ENCODE measurements at places on chromosomes 4 and X.

- DNase-seq = no peak
Observed at GRCh38 chr4:80475798-80476197, 140.3 kb downstream of the CFAP299 start.

GRCh38 chr4:123667496-123667895 lies 270.9 kb downstream of the SPRY1 start:
- DNase-seq = peak; percentile 78

GRCh38 chr4:123060039-123060770 lies 137.8 kb upstream of the NUDT6 start:
- no peak for DNase-seq

DNA sequence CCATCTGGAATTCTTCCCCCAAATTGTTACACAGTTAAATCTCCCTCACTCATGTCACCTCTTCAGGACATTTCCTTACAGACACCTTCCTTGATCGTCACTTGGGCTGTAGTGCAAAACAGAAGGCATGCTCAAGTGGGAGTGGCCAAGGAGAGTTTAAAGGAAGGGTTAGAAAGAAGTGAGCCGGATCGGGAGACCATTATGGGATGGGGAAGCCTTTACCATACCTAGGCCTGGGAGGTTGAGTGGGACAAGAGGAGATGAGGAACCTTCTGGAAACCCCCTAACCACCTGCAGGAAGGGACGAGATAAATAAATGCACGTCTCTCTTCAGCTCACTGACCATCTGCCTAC lies 102.7 kb downstream of the UCHL1 start:
- no peak for DNase-seq

DNA sequence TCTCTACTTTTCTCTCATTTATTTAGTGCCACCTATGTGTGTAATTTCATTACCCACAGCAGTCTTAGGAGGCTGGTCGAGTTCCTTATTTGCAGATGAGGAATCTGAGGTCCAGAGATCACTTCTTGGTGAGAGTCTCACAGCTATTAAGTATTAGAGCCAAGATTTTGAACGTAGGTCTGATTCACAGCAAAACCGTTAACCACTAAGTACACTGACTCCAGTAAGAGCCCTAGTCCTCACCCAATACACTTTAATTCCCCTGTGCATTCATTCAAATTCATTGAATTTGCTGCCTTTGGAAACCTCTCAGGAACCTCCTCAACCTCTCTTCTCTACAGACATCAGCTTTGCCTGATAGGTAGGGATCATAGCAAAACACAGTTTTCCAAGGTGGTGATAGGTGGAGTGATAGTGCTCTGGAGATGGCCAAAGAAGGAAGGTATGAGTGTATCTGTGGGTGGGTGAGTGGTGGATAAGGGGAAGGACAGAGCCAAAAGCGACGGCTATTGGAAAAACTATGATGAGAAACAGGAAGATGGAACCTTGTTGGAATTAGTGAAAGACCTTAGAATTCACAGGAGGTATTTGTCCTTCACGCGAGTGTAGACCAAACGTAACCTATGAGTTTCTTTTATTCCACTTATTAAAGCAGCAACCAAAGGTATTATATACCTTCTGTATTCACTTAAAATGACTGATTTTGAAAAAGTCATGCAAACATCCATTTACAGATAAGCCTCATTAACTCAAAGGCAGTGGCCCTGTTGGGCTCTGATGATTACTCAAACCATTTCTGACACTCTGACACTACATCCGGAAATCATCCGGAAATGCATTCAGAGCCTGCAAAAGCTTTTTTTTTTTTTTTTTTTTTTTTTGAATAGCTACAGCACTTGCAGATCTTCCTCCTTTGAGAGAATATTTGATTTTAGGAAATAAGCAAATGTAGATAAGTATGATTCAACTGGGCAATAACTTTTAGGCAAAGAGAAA lies 6.3 kb downstream of the FMR1 start:
- DNase-seq = no peak

DNA sequence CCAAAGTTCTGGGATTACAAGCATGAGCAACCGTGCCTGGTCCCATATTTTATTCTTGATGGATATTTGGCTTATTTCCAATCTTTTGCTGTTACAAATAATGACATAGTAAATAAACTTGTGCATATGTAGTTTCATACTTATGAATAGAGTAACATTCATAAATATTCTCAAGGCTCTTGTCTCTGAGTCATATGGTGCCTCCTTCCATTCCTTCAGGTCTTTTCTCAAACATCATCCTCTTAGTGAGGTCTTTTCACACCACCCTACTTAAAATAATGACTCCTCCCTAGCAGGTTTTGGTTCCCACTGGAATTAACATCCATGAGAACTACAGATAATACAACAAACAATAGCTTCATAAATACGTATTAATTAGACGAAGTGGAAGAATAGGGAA lies 416.6 kb downstream of the IQCM start:
- no peak for DNase-seq

DNA sequence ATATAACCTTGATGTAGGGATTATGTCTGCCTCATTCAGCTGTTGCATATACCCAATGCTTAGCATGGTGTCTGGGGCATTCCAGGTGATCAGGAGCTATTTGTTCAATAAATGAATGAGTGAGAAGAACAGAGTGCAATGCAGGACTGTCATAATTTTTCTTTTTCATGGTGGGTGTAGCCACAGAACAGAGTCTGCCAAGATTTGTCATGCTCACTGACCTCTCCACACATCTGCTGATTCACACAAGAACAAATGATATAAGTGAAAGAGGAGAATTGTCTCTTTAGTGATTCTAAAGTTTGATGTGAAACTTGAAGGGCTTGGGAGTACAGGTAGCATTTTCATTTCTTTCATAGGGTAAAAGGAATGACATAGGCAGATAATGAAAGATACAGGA lies 64.4 kb upstream of the TEX13D start:
- DNase-seq = no peak

DNA sequence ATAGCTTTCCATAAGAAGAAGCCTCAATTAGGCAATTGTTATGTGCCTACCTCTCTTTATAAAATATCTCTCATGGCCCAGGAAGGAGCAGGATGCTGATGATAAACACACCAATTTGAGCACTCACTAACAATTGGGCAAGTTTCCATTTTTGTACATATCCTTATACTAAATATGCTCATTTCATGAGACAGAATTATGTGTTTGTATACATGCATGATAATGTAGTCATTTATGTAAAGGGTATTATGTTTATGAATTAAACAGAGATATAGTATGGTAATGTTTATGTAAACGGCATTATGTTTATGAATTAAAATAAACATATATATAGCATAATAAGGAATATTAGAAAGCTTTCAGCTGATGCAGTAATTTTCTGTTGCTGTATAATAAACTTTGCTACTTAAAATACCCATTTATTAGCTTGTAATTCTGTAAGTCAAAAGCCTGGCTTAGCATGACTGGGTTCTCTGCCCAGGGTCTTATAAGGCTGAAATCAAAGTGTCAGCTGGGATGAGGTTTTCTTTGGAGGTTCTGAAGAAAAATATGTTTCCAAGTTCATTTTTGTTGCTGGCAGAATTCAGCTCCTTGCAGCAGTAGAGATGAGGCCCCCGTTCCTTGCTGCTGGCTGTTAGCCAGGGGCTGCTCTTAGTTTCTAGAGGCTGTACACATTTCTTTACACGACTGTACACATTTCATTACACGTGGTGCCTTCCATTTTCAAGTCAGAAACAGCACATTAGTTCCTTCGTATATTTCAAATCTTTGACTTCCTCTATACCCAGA lies 89.0 kb downstream of the GLRA2 start:
- DNase-seq = no peak

- no peak for DNase-seq
Observed at GRCh38 chr4:113687067-113687718, 74.3 kb downstream of the CAMK2D start.

- DNase-seq = peak; percentile 46
Observed at GRCh38 chr4:49032440-49033161, 46.5 kb downstream of the CWH43 start.

DNA sequence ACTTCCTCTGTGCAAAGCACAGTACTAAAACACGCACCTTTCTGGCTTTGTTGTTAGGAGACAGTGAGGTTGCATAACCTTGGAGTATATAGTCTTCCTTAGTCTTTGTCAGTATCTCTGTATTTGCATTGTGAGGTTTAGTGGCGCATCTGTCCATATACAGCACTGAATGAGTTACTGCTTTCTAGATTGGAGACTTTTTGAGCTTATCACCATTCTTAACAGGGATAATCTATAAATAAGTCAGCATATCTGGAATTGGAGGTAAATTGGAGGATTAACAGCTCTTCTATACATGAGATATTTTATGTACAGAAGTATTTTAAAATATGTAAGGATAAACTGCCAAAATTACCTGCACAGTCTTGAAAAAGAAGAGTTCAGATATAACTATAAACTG lies 4.3 kb downstream of the FHDC1 start:
- DNase-seq = no peak

GRCh38 chr4:128512767-128513322 lies 225.2 kb upstream of the PGRMC2 start:
- no peak for DNase-seq

DNA sequence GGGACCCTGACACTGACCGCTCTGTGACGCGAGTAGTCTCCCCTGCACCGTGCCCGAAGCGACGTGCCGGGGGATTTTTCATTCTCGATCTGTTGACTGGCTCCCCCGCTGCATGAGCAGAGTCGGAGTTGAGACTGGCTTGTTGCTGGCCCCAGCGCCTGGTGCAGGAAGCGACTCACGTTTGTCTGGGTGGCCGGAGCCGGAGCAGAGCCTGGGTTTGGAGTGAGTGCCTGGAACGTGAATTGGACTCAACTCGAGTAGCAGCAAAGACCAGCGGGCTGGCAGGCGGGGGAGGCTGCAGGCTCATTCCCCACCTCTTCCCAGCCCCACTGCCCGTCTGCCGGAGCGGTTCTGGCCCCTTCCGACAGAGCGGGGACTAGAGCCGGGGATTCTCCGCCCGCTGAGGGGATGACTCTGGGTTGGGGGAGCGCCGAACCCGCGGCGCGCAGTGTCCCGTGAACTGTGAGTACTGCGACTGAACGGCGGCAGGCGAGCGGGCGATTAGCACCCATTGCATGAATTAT lies 554 bp downstream of the PCDH7 start:
- DNase-seq = no peak

DNA sequence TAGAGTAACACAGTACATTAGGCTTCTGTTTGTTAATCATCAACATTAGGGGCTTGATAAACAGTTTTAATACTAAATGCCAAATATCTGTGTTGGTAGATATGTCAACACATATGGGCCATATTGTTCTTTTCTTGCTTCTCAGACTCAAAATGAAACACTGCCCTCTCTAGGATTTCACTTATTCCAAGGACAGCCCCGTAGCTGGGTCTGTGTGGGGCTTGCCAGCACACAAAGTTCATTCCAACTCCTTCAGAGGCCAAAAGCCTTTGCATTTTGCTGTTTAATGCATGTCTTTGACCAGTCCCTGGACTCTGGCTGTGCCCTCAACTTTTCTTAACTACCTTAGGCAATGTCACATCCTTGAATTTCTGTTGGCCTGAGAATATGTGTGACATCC lies 102.0 kb upstream of the ZNF827 start:
- no peak for DNase-seq

DNA sequence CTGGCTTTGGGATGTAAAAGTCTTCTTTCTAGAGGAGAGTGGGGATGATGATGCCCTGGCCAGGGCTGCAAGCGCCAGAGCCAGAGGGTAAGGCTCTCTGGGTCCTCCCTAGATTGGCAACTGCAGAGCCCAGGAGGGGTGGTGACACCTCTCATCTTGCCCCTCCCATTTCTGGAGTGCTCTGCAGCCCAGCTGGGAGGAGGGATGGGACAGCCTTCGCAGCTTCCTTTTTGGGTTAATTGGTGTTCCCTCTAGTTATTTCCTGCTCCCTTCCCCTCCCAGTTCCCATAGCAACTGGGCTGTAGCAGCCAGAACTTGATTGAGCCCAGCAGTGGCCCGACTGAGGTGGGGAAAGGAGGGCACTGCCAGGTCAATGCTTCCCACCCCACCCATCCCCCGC lies 19.2 kb downstream of the NALF2 start:
- no peak for DNase-seq

- no peak for DNase-seq
Observed at GRCh38 chr4:185735866-185736400, 76.1 kb downstream of the SORBS2 start.

DNA sequence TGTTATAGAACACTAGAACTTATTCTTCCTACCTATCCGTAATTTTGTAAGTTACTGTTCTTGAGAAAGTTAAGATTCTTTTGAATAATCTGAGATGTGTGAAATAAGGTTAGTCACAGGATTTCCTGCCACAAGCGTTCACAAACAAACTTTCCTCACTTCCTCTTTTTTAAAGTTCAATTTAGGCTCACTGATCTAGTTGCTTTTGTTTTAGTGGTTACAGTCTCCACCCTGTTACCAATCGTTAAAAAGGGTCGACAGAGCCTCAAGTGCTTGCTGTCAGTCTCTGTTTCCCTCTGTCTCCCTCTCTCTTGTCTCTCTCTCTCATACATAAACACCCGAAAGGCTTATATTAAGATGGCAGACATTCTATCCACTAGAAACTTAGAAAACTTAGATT lies 35.9 kb upstream of the STK26 start:
- no peak for DNase-seq

DNA sequence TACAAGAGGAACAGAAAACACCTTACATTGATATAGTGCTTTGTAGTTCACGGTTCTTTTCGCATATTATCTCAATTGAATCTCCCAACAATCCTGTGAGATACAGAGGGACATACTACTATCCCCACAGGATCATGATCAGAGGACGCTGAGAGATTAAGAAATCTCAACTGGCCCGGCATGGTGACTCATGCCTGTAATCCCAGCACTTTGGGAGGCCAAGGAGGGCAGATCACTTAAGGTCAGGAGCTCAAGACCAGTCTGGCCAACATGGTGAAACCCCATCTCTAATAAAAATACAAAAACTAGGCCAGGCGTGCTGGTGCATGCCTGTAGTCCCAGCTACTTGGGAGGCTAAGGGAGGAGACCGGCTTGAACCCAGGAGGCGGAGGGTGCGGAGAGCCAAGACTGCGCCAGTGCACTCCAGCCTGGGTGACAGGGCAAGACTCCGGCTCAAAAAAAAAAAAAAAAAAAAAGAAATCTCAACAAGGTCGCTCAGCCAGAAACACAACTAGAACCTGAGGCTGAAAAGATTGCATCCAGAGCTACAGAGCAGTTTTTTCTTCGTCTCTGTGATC lies 7.4 kb downstream of the APOO start:
- DNase-seq = peak; percentile 11

GRCh38 chrX:48532161-48532560 lies 7.4 kb upstream of the TBC1D25 start:
- DNase-seq = no peak

DNA sequence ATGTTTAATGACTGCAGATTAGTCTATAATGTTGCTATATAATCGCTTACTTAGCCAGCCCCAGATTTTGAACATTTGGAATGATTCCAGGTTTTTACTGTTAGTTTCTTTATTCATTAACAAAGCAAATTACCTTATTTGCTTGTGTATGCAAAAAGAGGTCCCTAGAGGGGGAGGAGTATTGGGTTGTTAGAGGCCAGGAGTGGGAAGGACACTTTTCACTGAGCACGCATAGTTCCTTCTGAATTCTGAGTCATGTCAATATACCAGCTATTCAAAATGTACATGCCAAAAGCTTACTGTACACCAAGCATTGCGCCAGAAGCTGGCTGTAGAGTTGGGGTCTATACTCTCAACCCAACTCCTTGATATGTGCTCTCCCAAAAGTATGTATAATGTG lies 5.1 kb upstream of the DGAT2L6 start:
- no peak for DNase-seq
